ENCODE measurements at places on chromosomes 3 and 15.

DNA sequence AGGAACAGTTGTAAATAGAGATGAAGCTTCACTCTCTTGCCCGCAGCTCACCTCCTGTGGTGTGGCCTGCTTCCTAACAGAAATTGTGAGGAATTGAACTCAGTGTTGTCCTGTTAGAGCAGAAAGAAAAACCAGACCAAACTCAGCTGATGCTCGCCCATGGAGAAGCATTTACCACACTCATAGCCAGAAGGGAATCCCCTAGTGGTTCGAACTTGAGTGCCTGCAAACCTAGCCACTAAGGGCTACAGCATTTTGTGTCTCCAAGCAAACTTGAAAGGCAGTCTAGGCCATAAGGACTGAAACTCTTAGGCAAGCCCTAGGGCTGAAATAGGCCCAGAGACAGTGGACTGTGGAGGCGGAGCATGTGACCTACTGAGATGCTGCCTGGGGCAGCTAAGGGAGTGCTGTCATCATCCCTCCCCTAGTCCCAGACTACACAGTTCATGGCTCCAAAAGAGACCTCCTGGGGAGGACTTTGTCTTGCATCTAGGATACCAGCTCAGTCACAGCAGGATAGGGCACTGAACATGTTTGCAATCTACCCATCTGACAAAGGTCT lies 44.5 kb upstream of the MCTP2 start:
- H3K4me3 ChIP-seq: no peak overlapping the region
- H3K27me3 ChIP-seq: peaks cover 35% of the 10 kb centered on the region
- H3K4me1 ChIP-seq: peaks cover 17% of the 10 kb centered on the region
- H3K36me3 ChIP-seq: peaks cover 7% of the 10 kb centered on the region

GRCh38 chr3:49601358-49602048 lies 47.2 kb downstream of the BSN start:
- no peak for DNase-seq
- H3K27ac ChIP-seq: no peak overlapping the region
- H3K4me1 ChIP-seq: peaks cover 23% of the 10 kb centered on the region
- H3K27me3 ChIP-seq: no peaks in the 10 kb centered on the region
- H3K36me3 ChIP-seq: no peaks in the 10 kb centered on the region

DNA sequence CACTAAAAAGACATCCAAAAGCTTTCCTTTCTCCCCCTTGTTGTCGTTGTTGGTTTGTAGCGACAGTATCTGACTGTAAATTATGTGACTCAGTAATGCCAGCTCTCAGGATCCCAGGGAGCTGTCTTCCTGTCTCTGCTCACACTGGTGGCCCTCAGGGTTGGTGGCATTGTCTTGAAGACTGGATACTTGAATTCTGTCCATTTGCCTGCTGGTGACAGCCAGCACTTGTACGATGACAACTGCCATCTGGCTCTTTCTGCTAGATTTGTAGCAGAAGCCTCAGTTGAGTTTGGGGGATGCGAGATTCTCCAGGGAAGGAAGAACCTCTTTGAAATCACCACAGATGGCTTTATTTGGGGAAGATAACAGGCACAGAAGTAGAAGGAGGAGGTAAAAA lies 120.8 kb downstream of the ARPP21 start:
- DNase-seq: no peak
- H3K27me3 ChIP-seq: no peaks in the 10 kb centered on the region
- no peak overlapping the region for H3K27ac ChIP-seq
- no peaks in the 10 kb centered on the region for H3K4me1 ChIP-seq
- no peaks in the 10 kb centered on the region for H3K36me3 ChIP-seq

DNA sequence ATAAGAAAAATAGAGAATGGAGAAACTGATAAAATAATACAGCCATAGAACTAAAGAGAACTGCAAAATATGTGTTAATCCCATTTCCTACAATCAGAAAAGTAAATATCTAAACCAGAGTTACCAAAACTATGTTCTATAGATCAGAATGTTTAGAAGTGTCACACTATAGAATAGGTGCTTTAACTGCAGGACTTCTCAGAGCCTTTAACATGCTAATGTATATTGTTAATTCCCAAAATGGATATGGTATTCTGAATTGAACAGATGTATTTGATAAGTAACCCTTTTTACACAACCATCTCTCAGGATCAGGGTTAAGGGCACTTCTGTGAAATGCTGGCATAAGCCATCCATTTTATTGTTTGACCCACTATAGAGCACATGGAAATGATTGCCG lies 200.3 kb downstream of the SHOX2 start:
- H3K4me1 ChIP-seq: no peaks in the 10 kb centered on the region
- H3K4me3 ChIP-seq: no peak overlapping the region
- H3K27ac ChIP-seq: no peak overlapping the region
- DNase-seq: no peak

DNA sequence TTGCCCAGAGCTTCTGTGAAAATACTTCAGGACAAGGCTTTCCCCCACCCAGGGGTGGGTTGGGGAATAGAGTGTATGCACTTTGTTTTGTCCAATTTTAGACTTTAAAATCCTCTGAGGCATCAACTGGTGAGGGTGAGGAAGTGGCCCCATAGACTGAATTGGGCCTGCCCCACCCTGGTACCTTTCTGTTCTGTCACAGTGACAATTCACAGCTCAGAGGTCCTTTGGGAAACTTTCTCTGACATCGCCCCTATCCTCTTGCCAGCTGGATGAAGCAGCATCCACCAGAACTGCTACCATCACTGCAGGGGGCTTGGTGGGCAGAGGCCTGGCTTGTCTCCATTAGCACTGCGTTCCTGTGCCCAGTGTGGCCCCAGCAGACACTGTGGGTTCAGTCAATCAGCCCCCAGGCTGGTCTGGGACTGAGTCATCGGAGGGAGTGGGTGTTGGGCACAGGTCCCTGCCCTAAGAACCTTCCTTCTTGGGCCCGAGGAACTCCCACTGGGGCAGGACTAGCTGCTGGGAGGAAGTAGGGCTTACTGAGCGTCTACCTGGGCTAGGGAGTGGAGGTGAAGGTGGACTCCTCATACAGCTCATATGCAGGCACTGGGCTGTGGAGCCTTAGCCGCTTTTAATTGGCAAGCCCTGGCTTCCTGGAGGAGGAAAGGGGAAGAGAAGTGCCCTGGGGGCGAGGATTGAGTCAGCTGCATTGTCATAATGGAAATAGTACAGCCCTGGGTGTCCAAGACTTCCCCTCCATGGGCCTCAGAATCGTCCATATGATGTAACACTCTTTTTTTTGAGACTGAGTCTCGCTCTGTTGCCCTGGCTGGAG lies 1.5 kb upstream of the PPM1M start:
- H3K36me3 ChIP-seq: peaks cover 25% of the 10 kb centered on the region
- no peaks in the 10 kb centered on the region for H3K27me3 ChIP-seq
- H3K4me3 ChIP-seq: peak overlapping the region; percentile 85
- H3K27ac ChIP-seq: peak overlapping the region; percentile 91
- peaks cover 61% of the 10 kb centered on the region for H3K4me1 ChIP-seq
